ENCODE measurements at places on chromosomes 13 and 19.

- DNase-seq = no peak
These were observed 224.4 kb downstream of the LACC1 start for GRCh38 chr13:44104197-44104490.

GRCh38 chr13:40146611-40147117 is 491.2 kb downstream of the COG6 start:
- no peak for DNase-seq

DNA sequence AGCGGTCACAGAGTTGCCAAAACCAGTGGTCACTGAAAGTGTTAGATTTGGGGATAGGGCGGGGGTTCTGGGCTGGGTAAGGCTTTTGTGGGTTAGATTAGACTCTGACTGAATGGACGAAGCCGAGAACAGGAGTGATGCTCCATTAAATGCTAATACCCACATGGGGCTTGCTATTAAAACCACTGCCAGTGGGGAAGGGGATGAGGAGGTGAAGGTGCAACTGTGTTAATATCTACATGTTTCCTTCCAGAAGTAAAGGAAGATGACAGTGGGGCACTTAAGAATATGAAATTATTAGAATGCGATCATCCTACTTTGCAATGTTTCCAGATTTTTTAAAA is 573 bp upstream of the ZNF614 start:
- no peak for DNase-seq

GRCh38 chr13:27599845-27600553 is 20.3 kb downstream of the LNX2 start:
- DNase-seq = no peak

GRCh38 chr19:17076543-17076991 is 990 bp downstream of the MYO9B start:
- no peak for DNase-seq

DNA sequence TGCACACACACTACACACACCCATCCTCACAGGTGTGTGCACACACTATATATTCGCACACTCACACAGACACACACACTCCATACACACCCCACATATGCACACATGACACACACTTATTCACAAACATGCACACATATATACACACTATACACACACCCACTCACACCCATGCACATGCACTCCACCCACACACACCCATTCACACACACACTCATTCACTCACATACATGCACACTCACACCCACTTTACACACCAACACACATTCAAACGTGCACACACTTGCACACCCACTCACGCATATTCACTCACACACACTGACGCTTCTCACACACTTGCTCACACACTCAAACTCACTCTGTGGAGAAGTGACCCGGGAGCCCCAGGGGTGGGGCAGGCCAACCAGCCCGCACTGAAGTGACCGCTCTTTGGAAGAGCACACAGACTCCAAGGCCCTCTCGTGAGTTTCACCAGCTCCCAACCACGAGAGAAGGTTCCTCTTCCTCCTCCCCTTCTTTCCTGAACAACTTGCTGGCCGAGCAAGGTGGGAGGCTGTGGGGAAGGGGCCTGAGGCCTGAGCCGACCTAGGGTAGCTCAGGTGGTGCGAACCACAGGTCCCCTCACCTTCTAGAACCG is 86.1 kb upstream of the TM9SF2 start:
- DNase-seq = peak; percentile 82

DNA sequence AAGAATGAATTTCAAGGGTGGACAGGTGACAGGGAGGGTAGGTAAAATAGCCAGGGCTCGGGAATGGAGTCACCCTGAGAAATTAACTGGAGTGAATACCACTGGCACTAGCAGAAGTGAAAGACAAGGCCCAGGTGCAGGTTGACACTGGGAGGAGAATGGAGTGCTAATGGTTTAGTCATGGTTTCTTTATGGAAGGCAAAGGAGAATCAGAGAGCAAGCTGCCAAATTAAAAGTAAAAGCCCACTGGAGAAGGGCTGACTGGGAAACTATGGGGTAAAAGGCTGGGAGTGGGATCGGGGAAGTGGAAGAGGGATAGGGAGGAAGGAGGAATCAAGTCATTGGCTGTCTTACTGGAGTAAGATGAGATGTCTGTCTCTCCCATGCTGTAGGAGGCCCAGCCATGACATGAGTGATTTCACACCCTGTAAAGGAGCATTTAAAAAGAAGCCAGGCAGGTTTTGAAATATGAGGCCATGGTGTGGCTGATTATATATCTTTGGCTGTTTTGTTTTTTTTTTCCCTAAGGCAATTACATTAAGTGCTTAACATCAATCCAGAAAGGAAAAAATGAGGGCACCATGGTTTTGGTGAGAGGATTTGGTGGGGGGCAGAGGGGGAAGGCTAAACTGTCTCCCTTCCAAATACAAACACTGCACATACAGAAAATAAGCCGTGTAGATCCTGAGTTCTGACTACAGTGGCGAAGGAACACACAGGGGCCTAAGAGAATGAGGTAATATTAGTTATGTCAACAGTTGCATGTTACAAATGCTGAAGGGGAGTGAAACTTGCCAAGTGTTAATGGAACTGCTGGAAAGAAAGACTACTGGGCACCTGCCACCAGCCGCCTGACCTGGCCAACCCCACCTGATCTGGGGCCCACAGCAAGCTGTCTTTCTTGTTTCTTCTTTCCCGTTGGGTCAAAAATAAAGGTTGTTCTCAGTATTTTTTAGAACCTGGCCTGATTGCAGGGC is 183.5 kb upstream of the TSC22D1 start:
- no peak for DNase-seq

DNA sequence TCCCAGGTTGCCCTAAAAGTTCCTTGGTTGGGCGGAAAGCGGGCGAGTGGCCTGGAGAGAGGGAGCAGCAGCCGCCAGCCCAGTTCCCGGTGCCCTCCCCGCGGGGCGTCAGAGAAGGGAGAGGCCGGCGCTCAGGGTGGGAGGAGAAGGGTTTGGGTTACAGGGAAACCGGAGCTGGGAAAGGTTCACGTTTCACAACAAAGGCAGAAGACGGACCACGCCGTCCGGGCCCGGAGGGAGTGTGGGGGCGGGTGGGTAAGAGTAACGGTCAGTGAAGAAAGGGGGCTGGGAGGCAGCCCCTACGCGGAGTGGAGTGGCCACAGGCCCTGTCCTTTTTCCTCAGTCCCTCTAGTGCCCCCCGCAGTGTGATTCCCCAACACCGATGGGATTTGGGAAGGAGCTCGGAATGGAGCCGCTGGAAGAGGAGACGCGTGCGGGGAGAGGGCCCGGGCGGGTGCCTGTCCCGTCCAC is 1.6 kb downstream of the SIX5 start:
- no peak for DNase-seq

GRCh38 chr13:62337109-62337880 is 921.6 kb upstream of the PCDH20 start:
- DNase-seq = no peak

DNA sequence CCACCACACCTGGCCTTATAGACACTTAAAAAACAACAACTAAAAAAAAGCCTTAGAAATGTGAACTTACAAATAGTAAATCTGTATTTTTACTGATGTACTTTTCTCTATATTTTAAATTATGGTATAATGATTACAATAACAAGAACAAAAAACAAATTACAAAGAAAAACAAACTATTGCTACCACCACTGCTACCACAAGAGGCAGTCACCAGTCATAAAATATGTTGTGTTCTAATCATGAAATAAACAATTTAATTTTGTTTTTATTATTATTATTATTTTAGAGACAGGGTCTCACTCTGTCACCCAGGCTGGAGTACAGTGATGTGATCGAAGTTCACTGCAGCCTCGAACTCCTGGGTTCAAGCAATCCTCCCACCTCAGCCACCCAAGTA is 72.2 kb downstream of the DIAPH3 start:
- no peak for DNase-seq

DNA sequence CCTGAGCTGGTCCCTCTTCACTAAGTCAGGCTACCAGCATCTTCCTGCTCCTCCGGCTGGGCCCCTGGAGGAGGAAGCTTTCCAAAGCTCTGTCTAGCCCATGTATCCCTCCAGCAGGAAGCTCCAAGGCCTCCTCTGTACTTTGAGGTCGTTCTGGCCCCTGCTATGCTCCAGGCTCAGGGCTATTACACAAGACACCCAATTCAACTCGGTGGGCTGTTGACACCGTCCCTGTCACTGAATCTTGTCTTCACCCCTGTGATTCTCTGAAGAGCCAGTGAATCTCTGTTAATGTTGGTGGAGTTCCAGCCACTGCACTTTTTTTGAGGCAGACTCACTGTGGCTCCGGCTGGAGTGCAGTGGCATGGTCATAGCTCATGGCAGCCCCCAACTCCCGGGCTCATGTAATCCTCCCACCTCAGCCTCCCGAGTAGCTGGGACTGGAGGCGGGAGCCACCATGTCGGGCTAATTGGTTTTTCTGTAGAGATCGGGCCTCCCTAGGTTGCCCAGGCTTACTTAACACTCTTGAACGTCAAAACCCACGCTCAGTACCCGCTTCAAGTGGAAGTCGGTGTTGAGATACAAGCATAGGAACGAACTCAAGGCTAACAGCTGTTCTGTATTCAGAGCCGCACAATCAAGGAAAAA is 512 bp upstream of the REX1BD start:
- no peak for DNase-seq

- DNase-seq = peak; percentile 75
These were observed 64.8 kb upstream of the GPR183 start for GRCh38 chr13:99371956-99372355.

- DNase-seq = no peak
These were observed 172.2 kb downstream of the KCNRG start for GRCh38 chr13:50187352-50188029.

DNA sequence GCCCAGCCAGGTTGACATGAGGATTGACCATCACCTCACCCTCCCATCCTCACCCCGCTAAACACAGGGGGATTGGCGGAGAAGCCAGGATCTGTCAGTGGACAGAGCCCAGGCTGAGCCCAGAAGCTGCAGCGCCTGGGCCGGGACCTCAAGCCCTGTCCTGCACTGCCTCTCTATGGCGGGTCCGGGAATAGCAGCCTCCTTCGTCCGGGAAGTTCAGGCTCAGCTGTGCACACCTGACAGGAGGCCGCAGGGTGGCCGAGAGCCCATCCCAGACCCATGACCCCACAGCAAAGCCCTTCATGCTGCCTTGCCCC is 67.8 kb downstream of the SPACA7 start:
- DNase-seq = peak; percentile 90

GRCh38 chr19:18014197-18014596 is 6.2 kb downstream of the ARRDC2 start:
- no peak for DNase-seq

DNA sequence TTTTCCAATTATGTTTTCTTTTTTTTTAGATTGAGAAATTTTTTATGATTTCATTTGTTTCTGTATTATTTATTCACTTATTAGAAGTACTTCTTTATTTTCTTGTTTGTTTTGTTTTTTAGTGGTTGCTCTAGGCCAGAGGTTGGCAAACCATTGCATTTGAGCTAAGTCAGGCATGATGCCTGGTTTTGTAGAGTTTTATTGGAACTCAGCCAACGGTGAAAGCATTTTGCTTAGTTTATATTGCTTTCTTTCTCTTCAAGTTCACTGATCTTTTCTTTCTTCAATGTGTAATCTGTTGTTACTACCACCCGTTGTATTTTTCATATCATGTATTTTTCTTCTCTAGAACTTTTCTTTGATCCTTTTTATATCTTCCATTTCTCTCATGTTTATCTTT is 19.7 kb downstream of the ZNF567 start:
- DNase-seq = no peak

DNA sequence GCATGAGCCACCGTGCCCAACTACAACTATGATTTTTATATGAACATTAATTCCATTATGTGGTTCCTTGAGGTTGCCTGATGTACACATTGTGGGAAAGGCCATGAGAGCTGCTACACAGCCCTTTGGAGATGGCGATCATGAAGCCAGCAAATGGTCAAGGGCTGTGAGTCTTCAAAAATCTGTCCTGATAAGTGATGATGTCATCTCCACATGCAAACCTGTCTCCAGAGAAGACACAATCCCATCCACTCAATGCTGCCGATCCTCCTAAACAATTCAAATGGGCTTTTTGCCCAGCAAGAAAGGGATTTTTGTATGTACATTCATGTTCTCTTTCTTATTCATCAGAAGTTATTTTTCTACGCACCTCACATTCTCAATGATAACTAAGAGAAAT is 17.6 kb downstream of the SIGLEC7 start:
- DNase-seq = no peak

DNA sequence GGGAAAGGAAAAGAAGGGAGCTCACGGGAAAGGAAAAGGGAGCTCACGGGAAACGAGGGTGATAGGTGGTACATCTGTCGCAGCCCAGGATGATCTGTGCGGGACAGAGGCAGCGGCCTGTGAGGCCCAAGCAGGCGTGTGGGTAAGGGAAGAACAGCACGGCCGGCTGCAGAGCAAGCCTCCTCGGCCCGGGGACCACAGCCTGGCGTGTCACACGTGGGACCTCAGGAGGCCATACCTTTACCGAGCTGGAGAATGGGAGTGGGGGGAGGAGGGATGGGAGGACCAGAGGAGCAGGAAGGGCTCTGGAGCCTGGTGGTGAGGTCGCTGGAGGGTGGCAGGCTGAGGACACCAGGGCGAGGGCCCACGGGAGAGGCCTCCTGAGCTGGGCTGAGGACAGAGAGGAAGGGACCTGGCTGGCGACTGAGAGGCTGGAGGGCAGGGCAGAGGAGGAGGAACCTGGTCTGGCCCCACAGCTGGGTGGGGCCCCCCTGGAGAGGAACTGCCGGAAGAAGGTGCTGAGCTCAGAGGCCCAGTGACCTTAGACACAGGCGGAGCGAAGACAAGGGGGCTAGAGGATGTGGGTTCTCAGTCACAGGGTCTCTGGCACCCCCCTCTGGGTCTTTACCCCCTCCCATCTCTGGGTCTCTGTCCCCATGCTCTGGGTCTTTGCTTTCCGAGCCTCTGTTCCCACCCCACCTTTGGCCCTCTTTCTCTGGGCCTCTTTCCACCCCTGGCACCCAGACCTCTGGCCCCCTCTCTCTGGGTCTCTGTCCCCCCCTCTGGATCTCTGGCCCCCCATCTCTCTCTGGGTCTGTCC is 2.9 kb upstream of the FTL start:
- DNase-seq = peak; percentile 93

DNA sequence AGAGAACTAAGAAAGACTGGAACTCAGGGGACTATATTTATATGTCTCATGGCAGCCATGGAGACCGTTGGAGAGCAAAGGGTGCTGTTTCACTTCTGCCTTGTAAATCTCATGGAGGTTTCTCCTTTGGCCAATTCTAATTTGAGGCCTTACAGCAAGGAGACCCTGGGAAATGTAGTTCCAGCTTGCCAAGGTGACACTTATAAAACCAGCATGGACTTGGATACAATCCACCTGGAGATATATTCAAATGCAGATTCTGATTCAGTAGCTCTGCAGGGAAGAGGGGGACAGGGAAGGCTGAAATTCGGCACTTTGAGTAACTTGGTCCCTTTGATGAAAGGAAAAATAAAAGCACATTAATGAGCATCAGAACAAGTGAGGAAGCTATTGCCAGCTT is 90.0 kb downstream of the OXGR1 start:
- no peak for DNase-seq
